ENCODE measurements at places on chromosomes 16 and 17.

GRCh38 chr16:13110124-13110796 is 208.9 kb downstream of the SHISA9 start:
- no peak for DNase-seq

DNA sequence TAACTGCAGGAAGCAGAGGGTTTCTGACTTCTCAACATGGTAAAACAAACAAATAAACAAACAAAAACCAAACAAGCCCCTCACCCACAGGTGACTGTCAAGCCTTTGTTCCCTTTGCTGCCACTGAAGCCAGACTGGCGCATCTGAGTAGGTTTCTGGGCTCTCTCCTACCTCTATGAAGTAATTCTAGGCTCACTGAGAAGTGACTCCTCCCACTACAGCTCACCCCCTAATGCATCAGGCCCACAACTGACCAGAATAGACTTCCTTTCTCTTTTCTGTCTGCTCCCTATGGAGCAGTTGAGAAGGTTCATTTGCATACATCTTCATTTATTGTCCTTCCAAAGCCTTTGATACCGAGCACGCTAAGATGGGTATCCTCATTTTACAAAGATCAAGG is 77.0 kb upstream of the CCL2 start:
- DNase-seq: no peak

GRCh38 chr16:89723279-89724250 is 2.2 kb downstream of the ZNF276 start:
- no peak for DNase-seq

DNA sequence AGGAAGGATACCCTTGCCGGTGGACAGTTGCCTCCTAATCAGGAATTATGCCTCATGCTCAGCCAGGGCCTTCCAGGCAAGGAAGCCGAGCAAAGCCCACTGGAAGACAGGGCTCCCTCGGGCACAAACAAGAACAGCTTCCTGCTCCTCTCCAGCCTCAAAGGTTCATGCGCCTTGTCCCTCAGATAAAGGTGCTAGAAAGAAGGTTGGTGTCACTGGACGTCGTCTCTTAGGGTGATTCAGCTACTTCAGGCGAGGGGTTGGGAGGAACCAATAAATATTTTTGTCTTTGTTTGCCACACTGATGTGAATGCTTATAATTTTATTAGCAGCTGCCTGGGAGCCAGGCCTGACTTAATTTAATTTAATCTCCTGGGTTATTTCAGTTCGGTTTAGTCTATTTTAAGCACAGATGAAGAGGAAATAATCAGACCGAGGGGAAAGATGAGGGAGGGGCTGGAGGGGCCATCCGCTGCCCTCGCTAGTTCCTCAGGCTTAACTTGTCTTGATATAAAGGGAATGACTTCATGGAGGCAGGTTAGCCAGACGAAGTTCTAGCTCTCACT is 171.8 kb upstream of the CACNG5 start:
- no peak for DNase-seq
